ENCODE measurements at places on chromosomes 7 and 10. TPM values are rescaled to one million over a fixed set of nuclear protein-coding genes. Genes with fewer than 3 reads are reported as not detected.

TIMM23B gene
- total RNA-seq: 31.7 TPM

OPALIN gene
- total RNA-seq: not detected

TMEM184A gene
- 0.19 TPM for total RNA-seq

CRYGN gene
- total RNA-seq: not detected

GRCh38 chr10:71770255-71770654, 3.1 kb downstream of the VSIR start:
- no peak for DNase-seq

SPDYE1 gene
- not detected for total RNA-seq

DNA sequence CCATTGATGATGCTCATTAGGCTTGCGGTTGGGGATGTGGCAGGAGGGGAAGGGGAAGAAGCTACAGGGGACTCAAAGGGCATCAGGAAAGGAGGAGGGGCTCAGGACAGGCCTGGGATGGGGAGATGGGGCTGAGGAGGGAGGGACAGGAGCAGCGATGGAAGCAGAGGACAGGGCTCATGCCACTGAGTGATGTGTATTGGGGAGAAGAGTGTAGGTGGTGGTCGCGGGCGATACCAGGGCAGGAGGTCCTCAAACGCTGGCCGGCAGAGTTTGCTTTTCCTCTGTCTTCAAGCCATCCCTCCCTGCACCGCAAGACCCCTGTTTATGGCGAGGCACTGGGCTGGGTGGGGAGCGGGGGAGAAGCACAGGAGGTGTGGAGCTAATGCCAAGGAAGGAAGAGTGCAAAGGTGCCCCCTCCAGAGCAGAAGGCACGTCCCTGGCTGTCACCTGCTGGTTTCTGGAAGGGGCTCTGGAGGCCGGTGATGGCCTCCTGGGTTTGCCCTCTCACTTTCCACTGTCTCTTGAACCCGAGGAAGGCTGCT, 134.7 kb downstream of the SVIL start:
- DNase-seq: no peak

DNA sequence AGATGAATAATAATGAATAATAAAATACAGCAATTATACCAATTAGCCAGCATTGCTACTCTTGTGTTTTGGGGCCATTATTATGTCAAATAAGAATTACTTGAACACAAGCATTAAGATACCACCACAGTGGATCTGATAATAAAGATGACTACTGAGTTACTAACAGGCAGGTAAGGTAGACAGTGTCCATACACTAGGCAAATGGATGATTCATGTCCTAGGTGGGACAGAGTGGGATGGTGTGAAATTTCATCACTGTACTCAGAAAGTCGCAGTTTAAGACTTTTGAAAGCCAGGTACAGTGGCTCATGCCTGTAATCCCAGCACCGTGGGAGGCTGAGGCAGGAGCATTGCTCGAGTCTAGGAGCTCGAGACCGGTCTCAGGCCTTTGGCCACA, 8.7 kb upstream of the UNC5B start:
- DNase-seq: no peak

UCN3 gene
- not detected for total RNA-seq

- DNase-seq: no peak
Observed at GRCh38 chr10:70832221-70832620, 16.5 kb downstream of the SGPL1 start.

GRCh38 chr7:50273301-50273700, 31.2 kb upstream of the IKZF1 start:
- DNase-seq: no peak

GRCh38 chr7:27842094-27842692, 102.2 kb downstream of the TAX1BP1 start:
- DNase-seq: no peak

GRCh38 chr7:46444256-46444655, 523.2 kb upstream of the IGFBP3 start:
- no peak for DNase-seq

- no peak for DNase-seq
Observed at GRCh38 chr10:44963772-44964633, 4.4 kb downstream of the RASSF4 start.

All from activated T-cell treated with anti-CD3 and anti-CD28 coated beads, Interleukin-2, amount 50 U/mL, for 4 hours (primary cell).